CD4-positive, CD25-positive, alpha-beta regulatory T cell (primary cell): ENCODE measurements at places on chromosomes 16 and 17. TPM values are rescaled to one million over a fixed set of nuclear protein-coding genes. Genes with fewer than 3 reads are reported as not detected.

DNA sequence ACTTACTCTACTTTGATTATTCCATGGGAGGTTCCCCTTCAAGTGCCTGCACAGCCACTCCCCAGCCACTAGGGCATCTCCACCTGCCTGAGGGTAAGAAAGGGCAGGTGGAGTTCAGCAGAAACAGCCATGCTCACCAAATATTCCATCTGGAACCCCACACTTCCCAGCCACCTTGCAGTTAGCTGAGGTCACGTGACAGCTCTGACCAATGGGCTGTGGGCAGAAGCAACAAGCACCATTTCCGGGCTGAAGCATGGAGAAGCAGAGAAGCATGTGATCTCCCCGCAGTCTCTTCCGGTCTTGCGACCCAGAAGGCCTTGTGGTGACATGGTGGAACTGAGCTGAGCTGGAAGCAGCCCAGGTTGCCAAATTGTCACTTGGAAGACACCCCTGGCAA, 108.6 kb downstream of the CCT6B start:
- no peaks in the 10 kb centered on the region for H3K27me3 ChIP-seq
- H3K4me3 ChIP-seq, result no peak overlapping the region
- H3K27ac ChIP-seq, result no peak overlapping the region
- H3K4me1 ChIP-seq, result no peaks in the 10 kb centered on the region
- DNase-seq, result no peak
- no peaks in the 10 kb centered on the region for H3K36me3 ChIP-seq

DNA sequence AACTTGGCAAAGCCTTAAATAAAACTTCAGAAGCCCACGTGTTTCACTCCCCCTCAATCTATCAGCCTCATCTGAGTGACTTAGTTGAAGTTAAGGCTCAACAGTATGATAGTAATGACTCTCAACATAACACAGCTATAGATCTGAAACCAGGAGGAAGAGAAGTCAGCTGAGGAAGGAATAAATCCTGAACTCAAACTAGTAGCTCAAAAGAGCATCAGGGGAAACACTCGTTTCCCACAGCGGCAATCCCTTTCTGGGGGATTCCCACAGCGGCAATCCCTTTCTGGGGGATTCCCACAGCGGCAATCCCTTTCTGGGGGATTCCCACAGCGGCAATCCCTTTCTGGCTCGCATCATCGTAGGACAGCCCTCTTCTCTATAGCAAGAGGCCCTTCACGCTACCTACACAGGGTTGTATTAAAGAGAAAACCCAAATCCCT, 56.8 kb downstream of the ZZEF1 start:
- DNase-seq, result no peak
- H3K36me3 ChIP-seq, result peaks cover 88% of the 10 kb centered on the region
- H3K4me3 ChIP-seq, result no peak overlapping the region
- H3K4me1 ChIP-seq, result no peaks in the 10 kb centered on the region
- no peaks in the 10 kb centered on the region for H3K27me3 ChIP-seq

The DDX52 gene
- 33.3 TPM for total RNA-seq

The ESRP2 gene
- not detected for total RNA-seq

DNA sequence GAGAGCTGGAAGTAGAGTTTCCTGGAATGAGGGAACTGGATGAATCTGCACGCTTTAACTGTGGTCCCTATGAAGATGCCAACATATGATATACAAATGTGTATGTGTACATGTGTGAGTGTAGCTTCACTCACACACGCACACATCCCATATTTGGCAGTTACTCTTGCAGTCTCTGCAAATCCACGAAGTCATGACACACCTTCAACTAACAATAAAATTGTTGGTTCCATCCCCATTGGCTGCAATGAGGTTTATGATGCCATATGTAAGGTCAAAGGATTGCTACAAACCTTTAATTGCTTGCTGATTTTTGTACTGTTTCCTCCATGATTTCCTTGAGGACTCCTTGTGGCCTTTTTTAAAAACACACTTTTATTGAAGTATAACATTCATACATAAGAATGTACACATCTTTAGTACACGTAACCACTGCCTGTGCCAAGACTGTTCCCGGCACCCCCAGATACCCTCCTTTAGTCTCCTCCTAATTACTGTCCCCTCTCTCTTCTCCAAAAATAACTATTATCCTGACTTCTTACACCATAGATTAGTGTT, 22.0 kb downstream of the MYO1D start:
- H3K27ac ChIP-seq, result no peak overlapping the region
- no peaks in the 10 kb centered on the region for H3K36me3 ChIP-seq
- H3K4me1 ChIP-seq, result no peaks in the 10 kb centered on the region

The CORO1A gene
- total RNA-seq, result 850 TPM

The MPO gene
- not detected for total RNA-seq

The RNU2-1 gene
- total RNA-seq, result 4,537 TPM
